ENCODE measurements at places on chromosomes 12 and 14. TPM values are rescaled to one million over a fixed set of nuclear protein-coding genes. Genes with fewer than 3 reads are reported as not detected.

Gene FAM222A
- total RNA-seq: 10.6 TPM

Gene EFS
- total RNA-seq: 74.3 TPM

Gene CD163
- total RNA-seq: not detected

Gene DNAH10
- 0.26 TPM for total RNA-seq

Gene GNPNAT1
- 41.8 TPM for total RNA-seq

Gene PRR4
- total RNA-seq: 0.69 TPM

Gene RIMKLB
- 113 TPM for total RNA-seq

Gene LRRIQ1
- total RNA-seq: 4.7 TPM

Gene RNASE7
- not detected for total RNA-seq

DNA sequence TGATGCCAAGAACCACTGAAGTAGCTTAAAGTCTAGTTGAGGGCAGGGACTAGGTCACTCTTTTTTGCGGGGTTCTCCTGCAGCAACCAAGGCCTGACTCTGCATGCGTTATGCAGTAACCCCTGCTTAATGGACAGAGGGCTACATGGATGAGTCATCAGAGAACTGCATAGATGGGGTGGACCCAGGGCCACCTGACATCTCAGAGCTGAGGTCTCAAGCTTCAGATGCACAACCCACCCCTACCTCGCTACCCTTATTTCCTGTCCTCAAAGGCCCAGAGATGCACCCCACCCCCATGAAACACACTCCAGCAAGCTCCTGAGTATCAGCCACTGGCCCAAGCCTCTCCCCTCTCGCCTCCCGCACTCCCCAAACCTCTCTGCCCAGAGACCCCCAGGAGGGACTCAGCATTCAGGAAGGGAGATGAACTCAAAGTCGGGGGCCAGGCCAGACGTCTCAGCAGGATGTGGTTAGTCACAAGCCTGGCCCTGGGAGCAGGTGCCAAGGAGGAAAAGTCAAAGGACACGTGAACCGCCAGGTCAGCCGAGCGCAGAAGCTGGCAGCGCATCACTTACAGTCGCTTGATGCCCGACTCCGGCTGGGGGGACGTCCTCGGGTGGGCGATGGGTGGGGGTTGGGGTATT, 25.8 kb downstream of the SNRNP35 start:
- H3K36me3 ChIP-seq: no peaks in the 10 kb centered on the region
- H3K4me1 ChIP-seq: peaks cover 5% of the 10 kb centered on the region
- H3K27ac ChIP-seq: no peak overlapping the region
- H3K27me3 ChIP-seq: no peaks in the 10 kb centered on the region

DNA sequence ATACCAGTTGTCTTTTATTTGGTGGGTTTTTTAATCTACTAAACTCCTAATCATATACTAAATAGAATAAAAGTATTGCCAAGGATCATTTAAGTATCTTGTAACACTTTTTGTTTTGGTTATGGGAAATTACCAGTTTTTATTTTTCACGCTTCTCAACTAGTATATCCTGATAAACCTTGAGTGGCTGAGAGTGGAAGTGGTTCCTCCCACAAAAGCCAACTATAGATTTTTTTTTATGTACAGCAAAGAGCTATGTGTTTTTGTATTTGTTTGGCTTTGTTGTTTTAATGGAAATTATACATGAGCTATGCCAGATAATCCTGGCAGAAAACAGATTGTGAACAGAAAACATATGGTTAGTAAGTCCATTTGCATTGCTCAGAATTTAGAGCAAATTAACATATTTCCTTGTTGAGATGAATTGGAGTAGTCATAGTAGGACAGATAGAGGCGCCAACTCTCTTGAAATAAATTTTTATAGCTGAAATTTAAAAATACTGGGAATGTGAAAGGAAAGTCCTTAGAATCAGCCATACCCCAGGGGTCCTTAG, 60.9 kb upstream of the PSMA6 start:
- DNase-seq: no peak
- H3K36me3 ChIP-seq: no peaks in the 10 kb centered on the region
- H3K27ac ChIP-seq: no peak overlapping the region
- no peaks in the 10 kb centered on the region for H3K4me1 ChIP-seq
- H3K27me3 ChIP-seq: no peaks in the 10 kb centered on the region

DNA sequence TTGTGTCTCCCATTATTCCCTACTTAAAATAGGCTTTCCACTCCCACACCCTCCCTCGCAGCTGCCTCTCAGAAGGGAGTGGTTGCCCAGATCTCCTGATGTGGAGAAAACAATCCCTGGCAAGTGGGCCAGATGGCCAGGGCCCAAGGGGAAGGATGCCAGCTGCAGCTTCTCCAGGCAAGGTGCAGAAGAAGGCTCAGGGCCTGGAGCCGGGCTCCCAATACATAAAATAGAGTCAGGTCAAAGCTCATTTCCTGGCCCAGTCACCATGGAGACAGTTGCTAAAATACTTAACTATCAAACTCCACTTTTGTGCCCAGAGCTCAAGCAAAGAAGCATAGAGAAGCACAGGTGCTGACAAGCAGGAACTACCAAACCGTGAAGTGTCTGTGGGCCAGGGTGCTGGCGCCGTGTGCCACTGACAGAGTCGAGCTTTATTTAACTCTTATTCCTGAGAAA, 45.7 kb upstream of the ITPR2 start:
- DNase-seq: no peak
- no peaks in the 10 kb centered on the region for H3K4me1 ChIP-seq
- no peak overlapping the region for H3K27ac ChIP-seq
- no peak overlapping the region for H3K4me3 ChIP-seq
- H3K36me3 ChIP-seq: no peaks in the 10 kb centered on the region
- no peaks in the 10 kb centered on the region for H3K27me3 ChIP-seq

DNA sequence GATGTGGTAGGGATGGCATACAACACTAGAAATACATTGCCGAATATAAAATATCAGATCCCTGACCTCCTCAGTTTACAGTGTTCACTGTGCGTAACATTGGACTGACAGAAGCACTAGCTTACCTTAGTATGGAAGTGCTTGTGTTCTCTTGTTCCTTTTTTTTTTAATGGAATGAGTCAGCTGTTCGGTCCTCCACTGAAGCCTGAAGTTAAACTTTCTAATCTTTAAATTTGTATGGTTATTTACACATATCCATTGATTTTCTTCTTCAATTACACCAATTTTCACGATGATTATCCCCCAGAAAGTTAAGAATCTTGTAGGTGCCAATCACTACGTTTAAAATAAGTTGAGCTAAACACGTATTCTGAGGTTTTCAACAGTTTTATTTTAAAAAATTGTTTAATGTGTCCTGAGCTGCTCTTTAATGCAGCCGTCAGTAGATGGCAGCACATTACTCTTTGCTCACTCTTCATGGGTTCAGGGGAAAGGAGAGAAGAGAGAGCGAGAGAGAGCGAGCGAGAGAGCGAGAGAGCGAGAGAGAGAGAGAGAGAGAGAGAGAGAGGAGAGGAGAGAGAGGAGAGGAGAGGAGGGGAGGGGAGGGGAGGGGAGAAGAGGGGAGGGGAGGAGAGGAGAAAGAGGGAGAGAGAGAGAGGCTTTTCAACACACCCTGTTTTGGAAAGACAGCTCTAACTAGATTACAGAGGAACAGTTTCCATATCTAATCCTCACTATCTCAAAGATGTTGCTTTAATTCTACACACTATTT, 134.7 kb upstream of the SCAF11 start:
- H3K4me1 ChIP-seq: no peaks in the 10 kb centered on the region
- H3K27me3 ChIP-seq: no peaks in the 10 kb centered on the region
- DNase-seq: peak; percentile 77
- no peaks in the 10 kb centered on the region for H3K36me3 ChIP-seq

- DNase-seq: peak; percentile 83
- H3K4me1 ChIP-seq: peaks cover 39% of the 10 kb centered on the region
- H3K36me3 ChIP-seq: no peaks in the 10 kb centered on the region
Observed at GRCh38 chr12:57845478-57846284, 848 bp downstream of the CTDSP2 start.

- H3K27me3 ChIP-seq: no peaks in the 10 kb centered on the region
- DNase-seq: no peak
- H3K4me3 ChIP-seq: no peak overlapping the region
Observed at GRCh38 chr12:103249607-103250006, 246.2 kb downstream of the C12orf42 start.

DNA sequence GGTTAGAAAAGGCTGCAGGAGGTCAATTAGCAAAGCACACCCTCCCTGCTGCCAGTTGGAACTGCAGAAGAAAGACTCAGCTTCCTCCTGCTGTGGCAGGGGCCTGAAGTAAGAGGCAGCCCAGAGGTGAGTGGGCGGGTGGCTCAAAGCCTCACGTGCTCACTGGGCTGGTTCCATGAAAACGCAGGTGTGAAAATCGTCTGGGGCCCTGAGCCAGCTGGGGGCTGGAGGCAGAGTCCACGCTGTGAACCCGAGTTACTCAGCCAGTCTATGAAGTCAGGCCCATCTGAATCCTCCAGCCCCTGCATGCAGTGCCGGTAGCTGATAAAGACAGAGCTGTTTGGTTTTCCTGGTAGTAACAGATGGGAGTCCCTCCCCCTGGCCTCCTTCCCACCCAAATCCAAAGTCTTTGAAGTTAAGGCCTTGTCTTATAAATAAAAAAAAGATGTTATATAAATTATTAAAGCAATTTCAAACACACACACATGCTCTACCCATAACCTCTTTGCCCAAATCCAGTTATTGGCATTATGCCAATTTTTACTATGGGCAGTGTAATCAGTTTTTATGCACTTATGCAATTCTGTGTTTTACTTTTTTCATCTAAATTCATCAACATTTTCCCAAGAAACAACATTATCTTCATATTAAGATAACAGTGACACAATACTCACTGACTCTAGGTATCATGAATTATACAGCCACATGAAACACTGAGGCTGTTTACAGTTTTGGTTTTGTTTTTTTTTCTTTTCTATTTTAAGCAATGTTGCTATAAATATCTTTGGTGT, 57.9 kb upstream of the PNMA1 start:
- H3K36me3 ChIP-seq: no peaks in the 10 kb centered on the region
- H3K27ac ChIP-seq: no peak overlapping the region
- H3K4me3 ChIP-seq: no peak overlapping the region
- DNase-seq: peak; percentile 44
- peaks cover 93% of the 10 kb centered on the region for H3K27me3 ChIP-seq

DNA sequence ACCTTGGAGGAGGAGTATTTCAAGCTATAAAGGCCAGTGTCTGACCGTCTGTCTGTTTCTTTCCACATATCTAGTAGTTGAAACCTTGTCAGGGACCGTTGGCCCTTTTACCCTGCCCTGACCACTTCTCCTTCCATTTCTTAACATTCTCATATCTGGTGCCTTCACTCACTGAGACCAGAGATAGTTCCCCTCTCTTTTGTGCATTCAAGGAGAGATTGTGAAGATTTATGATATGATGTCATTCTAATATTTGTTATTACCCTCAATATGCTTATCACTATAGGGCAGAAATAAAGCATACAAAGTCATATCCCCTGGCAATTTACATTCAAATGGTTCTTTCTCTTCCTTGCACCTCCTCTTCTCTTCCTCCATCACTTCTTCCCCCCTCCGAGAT, 83.3 kb downstream of the PLXNC1 start:
- peaks cover 26% of the 10 kb centered on the region for H3K4me1 ChIP-seq
- DNase-seq: no peak
- no peak overlapping the region for H3K27ac ChIP-seq
- H3K27me3 ChIP-seq: no peaks in the 10 kb centered on the region
- no peak overlapping the region for H3K4me3 ChIP-seq

GRCh38 chr14:54025661-54026060, 69.0 kb upstream of the BMP4 start:
- no peak for DNase-seq
- no peaks in the 10 kb centered on the region for H3K27me3 ChIP-seq
- no peaks in the 10 kb centered on the region for H3K36me3 ChIP-seq
- H3K4me3 ChIP-seq: no peak overlapping the region
- no peaks in the 10 kb centered on the region for H3K4me1 ChIP-seq

- no peak overlapping the region for H3K27ac ChIP-seq
- DNase-seq: no peak
- H3K4me1 ChIP-seq: no peaks in the 10 kb centered on the region
- H3K4me3 ChIP-seq: no peak overlapping the region
Observed at GRCh38 chr14:89586258-89587135, 169.5 kb upstream of the FOXN3 start.

GRCh38 chr12:131452444-131452860, 258.4 kb upstream of the SFSWAP start:
- H3K4me1 ChIP-seq: no peaks in the 10 kb centered on the region
- H3K36me3 ChIP-seq: no peaks in the 10 kb centered on the region
- no peaks in the 10 kb centered on the region for H3K27me3 ChIP-seq
- H3K27ac ChIP-seq: no peak overlapping the region
- no peak overlapping the region for H3K4me3 ChIP-seq
- peak; percentile 54 for DNase-seq

DNA sequence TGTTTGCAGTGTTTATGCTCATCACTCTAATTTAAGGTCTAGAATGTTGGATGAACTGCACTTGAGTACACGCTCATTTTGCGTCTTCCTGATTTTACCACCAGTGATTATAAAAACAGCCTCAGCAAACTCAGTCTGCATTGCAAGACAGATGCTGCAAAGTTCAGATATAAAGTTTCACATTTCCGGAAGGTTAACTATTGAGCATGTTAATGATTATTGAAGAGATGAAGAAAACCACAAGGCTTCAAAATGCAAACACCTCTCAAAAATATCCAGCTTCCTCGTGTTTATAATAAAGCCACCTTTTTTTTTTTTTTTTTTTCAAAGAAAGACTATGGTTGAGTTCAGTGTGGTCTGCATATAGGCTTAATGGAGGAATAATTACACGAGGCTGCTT, 92.1 kb upstream of the BMP4 start:
- no peak for DNase-seq
- H3K4me3 ChIP-seq: no peak overlapping the region
- no peaks in the 10 kb centered on the region for H3K27me3 ChIP-seq
- H3K4me1 ChIP-seq: no peaks in the 10 kb centered on the region
- no peaks in the 10 kb centered on the region for H3K36me3 ChIP-seq
- no peak overlapping the region for H3K27ac ChIP-seq

GRCh38 chr14:45267071-45267470, 14.1 kb upstream of the MIS18BP1 start:
- no peaks in the 10 kb centered on the region for H3K36me3 ChIP-seq
- H3K4me3 ChIP-seq: no peak overlapping the region
- H3K27me3 ChIP-seq: no peaks in the 10 kb centered on the region
- no peak for DNase-seq
- no peak overlapping the region for H3K27ac ChIP-seq
- no peaks in the 10 kb centered on the region for H3K4me1 ChIP-seq

- H3K36me3 ChIP-seq: no peaks in the 10 kb centered on the region
- H3K27ac ChIP-seq: no peak overlapping the region
- H3K27me3 ChIP-seq: no peaks in the 10 kb centered on the region
- no peak for DNase-seq
- no peak overlapping the region for H3K4me3 ChIP-seq
Observed at GRCh38 chr12:41511247-41511646, 323.1 kb downstream of the PDZRN4 start.

GRCh38 chr14:71647086-71647784, 285.0 kb upstream of the RGS6 start:
- no peaks in the 10 kb centered on the region for H3K27me3 ChIP-seq
- no peak overlapping the region for H3K4me3 ChIP-seq
- no peak overlapping the region for H3K27ac ChIP-seq
- peak; percentile 52 for DNase-seq
- H3K36me3 ChIP-seq: peaks cover 5% of the 10 kb centered on the region

- no peak for DNase-seq
- H3K4me3 ChIP-seq: no peak overlapping the region
- H3K4me1 ChIP-seq: peaks cover 18% of the 10 kb centered on the region
- no peaks in the 10 kb centered on the region for H3K36me3 ChIP-seq
- no peaks in the 10 kb centered on the region for H3K27me3 ChIP-seq
Observed at GRCh38 chr12:132276827-132277373, 52.5 kb downstream of the GALNT9 start.

GRCh38 chr14:20775901-20776300, 5.2 kb upstream of the RNASE6 start:
- no peak for DNase-seq
- no peak overlapping the region for H3K4me3 ChIP-seq
- no peak overlapping the region for H3K27ac ChIP-seq
- H3K4me1 ChIP-seq: peaks cover 3% of the 10 kb centered on the region
- no peaks in the 10 kb centered on the region for H3K36me3 ChIP-seq

Measured in neural progenitor cell (in vitro differentiated cells).